Kasumi-1 (cell line): ENCODE measurements at places on chromosomes 2 and 18.

GRCh38 chr2:8479298-8479697, 202.6 kb upstream of the ID2 start:
- no peak for DNase-seq

DNA sequence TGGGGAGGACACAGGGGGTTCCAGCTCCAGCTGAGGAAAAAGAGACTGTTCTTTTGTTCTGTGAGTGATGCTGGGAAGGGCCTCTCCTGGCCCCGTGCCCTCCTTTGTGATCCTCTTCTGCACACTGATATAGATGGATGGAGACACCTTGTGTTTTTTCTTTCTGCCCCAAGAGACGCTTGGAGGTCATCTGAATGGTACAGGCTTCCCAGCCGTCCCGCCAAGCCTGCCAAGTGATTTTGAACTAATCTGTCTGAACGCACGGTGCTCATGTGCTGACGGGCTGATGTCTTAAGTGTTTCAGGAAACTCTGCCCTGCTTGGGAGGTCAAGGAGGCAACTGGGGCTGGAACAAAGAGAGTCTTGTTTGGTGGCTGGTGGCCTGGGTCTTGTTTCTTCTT, 57.5 kb downstream of the KIF5C start:
- DNase-seq, result no peak

DNA sequence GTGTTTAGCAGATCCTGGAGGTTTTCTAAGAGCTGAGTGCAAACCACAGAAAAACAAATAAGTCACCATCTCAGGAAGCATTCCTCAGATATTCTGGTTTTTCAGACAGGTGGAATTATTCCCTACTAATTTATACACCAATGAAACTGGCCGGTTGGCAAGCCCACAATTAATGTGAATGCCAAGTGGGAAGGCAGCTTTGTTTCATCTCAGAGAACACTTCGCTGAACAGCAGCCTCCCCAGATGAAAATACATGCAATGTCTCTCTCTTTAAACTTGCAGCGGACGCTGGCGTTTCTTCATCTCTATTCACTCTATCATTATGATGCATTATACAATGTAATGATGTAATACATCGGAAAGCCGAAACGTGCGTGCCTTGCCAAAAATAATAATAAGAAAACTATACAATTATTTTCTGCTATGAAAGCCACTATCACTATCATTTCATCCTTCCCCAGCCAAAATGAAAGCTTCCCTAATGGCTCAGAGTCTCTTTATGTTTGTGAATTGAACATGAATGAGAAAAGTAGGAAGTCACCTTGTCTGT, 649.4 kb downstream of the BCL11A start:
- DNase-seq, result no peak

GRCh38 chr18:2644535-2644934, 11.0 kb upstream of the SMCHD1 start:
- DNase-seq, result no peak

DNA sequence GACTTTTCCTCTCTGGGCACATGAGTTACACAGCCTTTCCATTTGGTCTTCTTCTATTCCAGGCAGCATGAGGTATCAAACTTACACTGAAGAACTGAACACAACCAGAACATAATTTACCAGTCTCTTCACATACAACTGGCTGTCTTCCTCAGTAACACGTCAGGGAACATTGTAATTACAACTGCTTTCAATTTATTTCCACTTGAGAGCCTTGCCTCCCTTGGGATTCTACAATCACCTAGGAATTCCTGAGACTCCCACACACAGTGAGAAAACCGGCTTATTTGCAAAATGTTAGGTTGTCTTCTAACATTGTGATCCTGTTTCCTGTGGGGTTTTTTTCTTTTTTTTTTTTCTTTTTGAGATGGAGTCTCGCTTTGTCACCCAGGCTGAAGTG, 149.9 kb downstream of the TMX3 start:
- no peak for DNase-seq

GRCh38 chr2:197423307-197423706, 11.5 kb downstream of the SF3B1 start:
- no peak for DNase-seq

DNA sequence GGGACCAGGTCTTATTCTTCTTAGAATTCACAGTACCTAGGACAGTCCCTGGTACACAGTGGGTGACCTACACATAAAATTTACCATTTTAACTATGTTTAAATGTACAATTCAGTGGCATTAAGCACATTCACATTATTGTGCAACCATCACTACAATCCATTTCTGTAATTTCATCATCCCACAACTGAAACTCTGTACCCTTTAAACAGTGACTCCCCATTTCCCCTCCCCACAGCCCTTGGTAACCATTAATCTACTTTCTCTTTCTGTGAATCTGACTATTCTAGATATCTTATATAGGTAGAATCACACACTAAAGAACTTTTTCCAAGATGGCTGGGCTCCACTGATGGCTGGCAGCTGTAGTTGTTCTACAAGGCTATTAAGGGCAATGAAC, 41.6 kb downstream of the GFPT1 start:
- DNase-seq, result no peak

GRCh38 chr2:48860380-48860779, 104.9 kb upstream of the LHCGR start:
- no peak for DNase-seq

DNA sequence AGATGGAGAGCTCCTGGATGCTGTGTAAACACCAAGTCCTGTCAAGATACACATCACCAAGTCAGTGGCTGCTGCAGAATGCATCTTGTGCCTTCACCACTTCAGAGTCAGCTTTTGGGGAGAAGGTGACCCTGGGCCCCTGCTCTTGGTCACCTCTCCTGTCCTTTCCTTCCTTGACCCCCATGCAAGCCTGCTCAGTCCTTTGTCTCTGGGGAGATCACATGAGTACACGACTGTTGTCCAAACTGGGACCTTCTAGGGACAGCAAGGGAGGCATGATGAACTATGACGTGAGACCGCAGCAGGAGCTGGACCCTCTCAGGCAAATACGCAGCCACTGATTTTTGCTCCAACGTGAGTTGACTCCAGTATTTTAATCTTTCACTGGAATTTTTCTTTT, 706.9 kb upstream of the ID2 start:
- no peak for DNase-seq

- no peak for DNase-seq
These were observed 443.2 kb downstream of the ARHGAP15 start for GRCh38 chr2:143572421-143572820.

DNA sequence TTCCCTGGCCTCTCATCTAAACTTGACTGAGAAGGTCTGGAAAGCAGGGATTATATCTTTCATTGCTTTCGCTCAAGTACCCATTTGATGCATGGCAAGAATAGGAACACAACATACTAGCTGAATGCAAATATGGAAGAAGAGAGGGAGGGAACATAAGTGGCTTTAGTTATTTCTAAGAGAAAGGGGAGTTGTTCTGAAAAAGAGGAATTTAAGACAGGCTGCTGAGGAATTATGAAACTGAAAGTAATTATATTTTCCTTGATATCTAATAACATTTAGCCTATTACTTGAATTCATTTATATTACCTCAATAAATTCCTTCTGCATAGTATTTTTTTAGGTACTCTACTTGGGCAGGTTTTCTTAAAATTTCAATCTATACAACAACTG, 105.8 kb upstream of the TTN start:
- peak; percentile 19 for DNase-seq

- no peak for DNase-seq
These were observed 29.3 kb upstream of the TWIST2 start for GRCh38 chr2:238818561-238818960.

DNA sequence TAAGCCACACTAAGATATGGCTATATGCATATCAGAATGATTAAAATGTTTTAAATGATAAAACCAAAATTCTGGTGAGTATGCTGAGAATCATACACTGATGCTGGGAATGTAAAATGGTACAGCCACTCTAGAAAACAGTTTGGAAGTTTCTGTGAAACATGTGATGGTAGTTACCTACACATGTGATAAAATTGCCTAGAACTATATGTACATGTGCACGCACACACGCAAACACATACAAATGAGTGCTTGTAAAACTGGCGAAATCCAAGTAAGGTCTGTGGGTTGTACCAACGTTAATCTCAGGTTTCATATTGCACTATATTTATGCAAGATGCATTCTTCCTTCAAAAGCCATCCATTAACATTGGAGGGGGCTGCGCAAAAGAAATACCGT, 195.0 kb upstream of the RAB6C start:
- DNase-seq, result no peak

DNA sequence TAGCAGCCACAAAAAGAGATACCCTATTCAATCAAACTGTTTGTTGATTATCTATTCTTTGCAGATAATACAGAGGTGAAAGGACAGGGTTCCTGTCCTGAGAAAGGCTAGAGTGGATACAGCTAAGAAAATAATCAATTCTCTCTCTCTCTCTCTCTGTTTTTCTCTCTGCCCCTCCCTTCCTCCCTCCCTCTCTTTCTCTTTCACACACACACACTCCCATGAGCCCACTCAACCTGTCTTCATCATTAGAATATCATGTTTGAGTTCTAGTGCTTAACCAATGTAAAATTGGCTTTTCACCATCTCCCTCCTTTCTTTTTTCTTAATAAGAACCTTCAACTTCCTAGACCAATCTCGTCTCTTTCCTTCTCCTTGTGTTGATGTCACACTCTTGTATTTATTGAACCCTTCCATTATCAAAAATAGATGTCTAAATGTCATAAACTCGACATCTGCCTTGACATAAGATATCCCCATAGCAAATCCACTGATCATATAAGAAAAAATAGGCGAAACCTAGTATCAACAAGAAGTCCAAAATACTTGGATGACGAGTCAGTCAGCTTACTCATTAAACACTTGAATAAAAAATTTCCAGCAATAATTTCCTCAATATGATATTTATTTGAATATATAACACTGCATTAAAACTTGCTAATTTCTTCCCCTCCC, 42.8 kb upstream of the CYTIP start:
- DNase-seq, result no peak

- DNase-seq, result no peak
These were observed 189.1 kb downstream of the INHBB start for GRCh38 chr2:120535081-120535480.

DNA sequence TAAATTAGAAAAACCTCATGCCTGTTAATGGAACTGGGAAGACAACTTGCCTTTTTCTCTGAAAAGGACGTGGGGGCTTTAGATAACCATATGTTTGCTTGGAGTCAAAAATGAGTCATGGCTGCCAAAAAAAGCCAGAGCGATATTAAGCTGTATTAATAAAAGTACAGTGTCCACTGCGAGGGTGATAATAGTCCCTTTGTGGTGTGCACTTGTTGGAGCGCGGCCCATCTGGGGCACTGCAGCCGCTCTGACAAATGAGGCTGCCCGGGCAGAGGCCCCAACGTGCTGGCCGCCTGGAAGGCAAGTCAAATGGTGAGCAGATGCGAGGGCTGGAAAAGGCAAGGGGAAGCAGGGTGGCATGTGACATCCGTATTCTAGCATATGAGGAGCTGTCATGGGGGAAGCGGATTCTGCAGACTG, 103.3 kb upstream of the NCK2 start:
- peak; percentile 65 for DNase-seq

GRCh38 chr2:119716284-119716672, 37.3 kb downstream of the TMEM177 start:
- no peak for DNase-seq

GRCh38 chr2:16285813-16286510, 345.6 kb downstream of the MYCN start:
- DNase-seq, result no peak

DNA sequence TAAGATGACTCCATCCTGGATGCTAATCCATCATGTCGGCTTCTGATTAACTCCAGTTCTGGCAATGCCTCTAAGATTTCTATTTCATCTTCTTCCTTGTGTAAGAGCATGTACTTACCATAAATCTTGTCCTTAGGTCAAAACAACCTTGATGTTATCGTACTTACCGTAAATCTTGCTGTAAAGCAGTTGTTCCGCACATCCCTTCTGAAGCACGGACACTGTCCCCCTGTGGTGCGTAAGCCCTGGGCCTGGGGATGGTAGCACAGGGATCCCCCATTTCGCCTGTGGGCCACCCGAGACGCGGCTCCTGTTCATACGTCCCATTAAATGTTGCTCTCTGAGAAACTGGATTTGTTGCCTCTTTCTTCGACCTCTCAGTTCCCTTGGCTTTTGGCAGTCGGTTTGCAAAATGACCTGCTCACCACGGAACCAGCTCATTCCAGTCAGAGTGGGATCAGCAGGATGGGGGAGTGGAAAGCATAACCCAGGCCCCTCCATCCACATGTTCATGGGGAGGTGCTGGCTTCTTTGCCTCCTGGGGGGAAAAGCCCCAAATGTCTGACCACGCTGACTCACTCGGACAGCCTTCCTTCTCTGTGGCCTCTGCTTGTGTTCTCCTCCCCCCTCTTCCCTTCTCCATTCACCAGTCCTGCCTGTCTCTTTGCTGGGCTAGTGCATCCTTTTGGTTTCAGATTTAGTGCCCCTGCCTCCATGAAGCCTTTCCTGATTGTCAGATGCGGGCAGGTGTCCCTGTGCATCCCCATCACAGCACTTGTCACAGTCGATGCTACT, 49.9 kb downstream of the RAB31 start:
- peak; percentile 43 for DNase-seq

- DNase-seq, result peak; percentile 95
These were observed 80.9 kb downstream of the NABP1 start for GRCh38 chr2:191758518-191759507.

- DNase-seq, result peak; percentile 27
These were observed 523.0 kb downstream of the TXNL1 start for GRCh38 chr18:56115071-56116015.

- DNase-seq, result no peak
These were observed 94.0 kb downstream of the ZNF532 start for GRCh38 chr18:58958628-58959027.

DNA sequence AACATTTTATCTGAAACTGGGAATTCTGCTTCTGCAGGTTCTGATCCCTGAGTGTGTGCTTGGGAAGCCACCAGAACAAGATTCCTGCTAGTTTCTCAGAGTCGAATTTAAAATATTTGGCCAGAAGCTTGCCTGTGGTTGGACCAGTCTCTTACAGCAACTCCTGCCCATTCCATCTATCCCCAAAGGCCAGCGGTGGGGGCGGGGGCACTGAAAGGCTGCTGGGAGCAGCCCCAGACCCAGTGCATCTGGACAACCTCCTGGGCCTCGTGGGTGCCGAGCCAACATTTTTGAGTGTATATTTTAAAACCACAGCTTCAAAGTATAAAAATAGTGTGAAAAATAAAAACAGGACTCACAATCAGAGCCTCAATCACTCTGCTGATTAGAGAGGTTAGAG, 38.6 kb upstream of the ZFP36L2 start:
- DNase-seq, result no peak

- no peak for DNase-seq
These were observed 491.0 kb upstream of the KLHL29 start for GRCh38 chr2:22893761-22894517.

- no peak for DNase-seq
These were observed 38.1 kb downstream of the AGFG1 start for GRCh38 chr2:227509824-227510619.

DNA sequence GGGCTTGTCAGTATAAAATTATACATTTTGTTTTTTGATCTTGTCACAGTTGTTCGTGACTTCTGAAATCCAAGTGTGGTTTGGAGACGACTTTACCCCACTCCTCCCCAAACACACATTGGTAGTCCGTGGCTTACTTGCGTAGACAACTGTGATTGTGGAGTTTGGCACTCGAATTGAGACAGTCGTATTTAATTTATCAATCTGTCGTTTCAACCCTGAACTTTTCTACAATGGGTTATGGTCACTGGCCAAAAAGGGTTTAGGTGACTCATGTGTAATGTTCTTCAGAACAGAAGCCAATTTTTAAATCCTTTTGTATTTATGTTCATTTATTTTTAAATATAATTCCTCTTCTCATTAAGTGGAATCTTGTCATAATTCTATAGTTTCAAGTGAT, 129.9 kb downstream of the SPTBN1 start:
- DNase-seq, result no peak
